ENCODE measurements at places on chromosomes 2 and 18.

DNA sequence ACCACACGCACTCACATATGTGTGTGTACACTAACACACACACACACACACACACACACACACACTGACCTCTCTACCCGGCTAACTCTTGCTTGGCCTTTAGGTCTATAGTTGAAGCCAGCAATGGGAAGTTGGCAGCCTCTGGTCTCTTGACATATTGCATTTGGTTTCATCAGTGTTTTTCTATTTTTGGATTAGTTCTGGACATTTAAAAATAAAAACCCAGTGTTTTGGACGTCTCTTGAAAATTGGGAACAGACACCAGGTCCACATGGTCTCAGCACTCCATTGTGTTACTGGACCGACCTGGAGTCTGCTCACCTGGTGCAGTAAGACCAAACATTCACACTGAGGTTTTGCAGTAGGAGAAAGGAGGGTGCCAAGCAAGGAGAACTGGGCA, 50.4 kb upstream of the AFF3 start:
- peak; percentile 40 for DNase-seq

DNA sequence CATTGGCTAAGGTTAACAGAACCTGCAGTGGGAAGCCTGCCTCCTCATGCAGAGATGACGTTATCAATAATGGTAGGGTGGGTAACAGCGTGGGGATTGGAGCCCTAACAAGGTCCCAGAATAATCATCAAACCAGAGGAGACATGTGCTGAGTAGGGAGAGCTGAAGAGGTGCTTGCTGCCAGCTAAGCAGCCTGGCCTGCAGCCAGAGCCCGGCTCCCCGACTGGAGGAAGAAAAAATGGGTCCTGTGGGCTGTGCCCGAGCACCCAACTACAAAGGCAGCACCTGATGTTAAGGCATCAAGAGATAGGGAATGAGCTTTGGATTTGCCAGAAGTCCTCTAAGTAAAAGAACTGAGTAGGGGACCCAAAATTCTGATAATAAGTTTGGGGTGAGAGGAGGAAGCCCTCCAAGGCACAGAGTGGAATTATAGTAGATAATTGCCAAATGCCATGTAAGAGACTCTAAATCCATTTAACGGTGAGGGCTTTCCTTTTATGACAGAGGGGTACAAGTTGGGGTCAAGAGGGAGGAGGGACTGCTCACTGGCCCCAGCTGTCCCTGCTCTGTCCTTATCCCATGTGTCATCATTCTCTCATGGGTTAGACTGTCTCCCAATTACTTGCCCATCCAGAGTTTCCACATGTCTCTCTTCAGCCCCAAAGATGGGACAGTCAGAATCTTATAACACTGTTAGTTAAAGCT, 156.1 kb downstream of the ANTXR1 start:
- no peak for DNase-seq

DNA sequence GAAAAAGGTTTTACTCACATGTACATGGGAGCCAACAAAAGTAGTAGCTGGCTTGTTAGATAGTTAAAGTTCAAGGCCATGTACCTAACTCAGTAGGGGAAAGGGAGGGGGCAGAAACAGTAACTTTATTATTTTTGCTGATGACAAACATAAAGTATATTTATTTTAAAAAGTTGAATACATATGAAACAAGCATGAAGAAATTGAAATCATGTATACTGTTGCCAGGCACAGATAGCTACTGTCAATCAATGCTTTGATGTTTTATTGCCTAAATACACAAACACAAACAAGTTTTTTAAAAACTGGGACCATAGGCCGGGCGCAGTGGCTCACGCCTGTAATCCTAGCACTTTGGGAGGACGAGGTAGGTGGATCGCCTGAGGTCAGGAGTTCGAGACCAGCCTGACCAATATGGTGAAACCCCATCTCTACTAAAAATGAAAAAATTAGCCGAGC, 7.6 kb upstream of the PSD4 start:
- DNase-seq, result no peak

DNA sequence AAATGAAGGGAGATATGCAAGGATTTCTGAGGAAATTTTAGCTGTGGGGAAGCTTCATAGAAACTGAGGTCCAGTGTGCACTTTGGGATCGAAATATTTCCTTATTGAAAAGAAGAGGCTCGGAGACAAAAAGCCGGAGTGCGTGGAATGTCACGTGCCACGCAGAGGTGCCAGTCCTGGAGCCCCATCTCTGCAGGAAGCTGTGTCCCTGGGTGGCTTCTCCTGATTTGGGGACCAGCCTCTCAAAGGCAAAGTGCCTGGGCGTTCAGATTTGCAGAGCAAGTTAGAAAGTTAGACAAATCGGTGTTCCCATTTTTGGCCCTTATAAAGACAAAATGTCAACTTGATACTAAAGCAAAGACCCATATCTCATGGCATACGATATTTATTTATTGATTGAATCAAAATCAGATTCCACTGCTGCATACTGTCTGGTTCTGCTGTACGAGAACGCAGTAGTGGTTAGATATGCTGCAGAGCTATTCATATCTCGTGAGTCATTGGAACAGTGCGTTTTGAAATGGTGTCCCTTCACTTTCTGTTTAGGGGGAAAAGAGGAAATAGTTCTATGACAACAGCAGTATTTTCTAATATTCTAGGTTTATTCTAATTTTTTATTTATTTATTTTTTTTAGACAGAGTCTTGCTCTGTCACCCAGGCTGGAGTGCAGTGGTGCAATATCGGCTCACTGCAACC, 9.1 kb upstream of the ATG16L1 start:
- no peak for DNase-seq

GRCh38 chr2:6864923-6865345, 773 bp downstream of the CMPK2 start:
- DNase-seq, result no peak

DNA sequence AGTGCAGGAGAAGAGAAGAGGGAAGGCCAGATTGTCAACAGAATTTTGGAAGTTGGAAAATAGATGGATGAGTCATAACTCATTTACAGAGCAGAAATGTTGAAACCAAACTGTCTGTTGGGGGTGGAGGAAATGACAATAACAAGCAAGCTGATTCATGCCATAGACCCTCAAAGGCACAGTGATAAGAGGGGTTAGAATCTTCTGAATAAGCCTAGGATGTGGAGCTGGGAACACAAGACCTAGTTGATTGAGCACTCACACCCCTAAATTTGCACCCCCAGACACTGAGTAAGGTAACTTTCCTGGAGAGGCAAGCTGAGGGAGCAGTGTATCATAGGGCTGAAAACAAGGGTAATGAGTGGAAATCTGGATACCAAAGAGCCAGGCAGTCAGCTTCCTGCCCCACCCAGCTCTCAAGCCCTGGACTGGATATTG, 141.4 kb downstream of the SCG2 start:
- DNase-seq, result peak; percentile 57

DNA sequence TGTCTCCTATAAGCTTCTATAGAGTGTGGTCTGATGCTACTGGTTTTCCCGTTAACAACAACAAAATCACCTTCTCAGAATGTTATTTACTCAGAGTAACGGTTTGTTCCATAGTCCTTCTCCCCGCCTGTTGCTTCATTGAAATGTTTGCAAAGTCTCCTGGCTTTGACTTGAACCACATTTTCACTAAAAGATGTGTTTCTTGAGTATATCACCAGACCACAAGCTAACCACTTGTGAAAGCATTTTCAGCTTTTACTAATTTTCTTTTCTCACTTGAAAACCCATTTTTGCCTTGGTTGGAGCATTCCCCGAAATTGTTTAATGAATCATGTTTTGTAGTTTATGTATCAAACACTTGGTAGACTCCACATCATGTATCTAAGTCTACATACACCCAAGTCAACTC, 121.2 kb downstream of the DPP4 start:
- no peak for DNase-seq

DNA sequence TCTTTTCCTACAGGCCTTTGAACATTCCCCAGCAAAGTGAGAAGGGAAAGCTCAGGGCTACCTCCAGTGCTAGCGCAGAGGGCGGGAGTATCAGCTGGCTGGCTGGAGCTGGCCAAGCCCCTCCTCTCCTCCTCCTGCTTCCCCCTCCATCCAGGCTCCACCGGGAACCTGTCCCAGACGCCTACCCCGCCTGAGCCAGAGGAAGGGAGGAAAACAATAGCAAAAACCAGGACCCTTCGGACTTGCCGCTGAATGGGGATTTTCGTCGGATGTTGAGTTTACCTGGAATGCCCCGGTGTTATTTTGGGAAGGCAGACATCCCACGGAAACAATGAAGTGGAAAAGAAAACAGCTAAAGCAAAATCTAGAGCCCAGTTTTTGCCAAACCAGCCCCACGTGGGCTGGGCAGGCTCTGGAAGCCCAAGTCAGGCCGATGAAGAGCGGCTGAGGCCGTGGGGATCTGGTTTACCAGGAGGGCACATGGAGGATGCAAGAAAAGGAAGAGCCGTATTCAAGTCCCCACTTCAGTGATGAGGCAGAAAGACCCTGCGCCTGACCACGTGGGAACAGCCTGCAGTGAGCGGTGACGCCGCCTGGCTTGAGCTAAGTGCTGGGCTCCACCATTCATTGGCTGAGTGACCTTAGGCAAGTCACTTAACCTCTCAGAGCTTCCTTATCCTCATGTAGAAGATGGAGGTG, 100.4 kb upstream of the LCLAT1 start:
- DNase-seq, result no peak

- no peak for DNase-seq
Observed at GRCh38 chr2:43026426-43027096, 199.8 kb downstream of the ZFP36L2 start.

GRCh38 chr2:84914334-84914733, 8.9 kb downstream of the TMSB10 start:
- no peak for DNase-seq

- DNase-seq, result no peak
Observed at GRCh38 chr2:237137626-237138323, 52.1 kb downstream of the COPS8 start.

DNA sequence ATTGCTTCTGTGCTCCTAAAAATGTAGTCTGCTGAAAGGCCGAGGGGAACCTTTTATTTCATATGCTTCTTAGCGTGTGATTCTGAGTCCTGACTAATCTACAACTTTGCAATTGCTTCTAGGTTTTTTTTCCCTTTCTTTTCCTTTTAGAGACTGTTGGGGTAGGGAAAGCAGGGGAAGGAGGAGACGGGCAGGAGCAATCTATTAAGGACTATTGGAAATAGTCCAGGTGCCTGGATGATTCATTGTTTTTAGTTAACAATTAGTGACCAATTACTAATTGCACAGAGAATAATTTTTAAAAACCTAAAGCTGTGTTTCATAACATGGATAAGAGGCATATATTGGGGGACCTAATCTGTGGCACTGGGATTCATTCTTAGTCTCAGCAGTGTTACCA, 49.4 kb upstream of the STON1 start:
- DNase-seq, result no peak

GRCh38 chr2:54106631-54107454, 8.6 kb upstream of the ACYP2 start:
- peak; percentile 51 for DNase-seq

GRCh38 chr2:126827371-126827770, 71.3 kb upstream of the TEX51 start:
- DNase-seq, result no peak

DNA sequence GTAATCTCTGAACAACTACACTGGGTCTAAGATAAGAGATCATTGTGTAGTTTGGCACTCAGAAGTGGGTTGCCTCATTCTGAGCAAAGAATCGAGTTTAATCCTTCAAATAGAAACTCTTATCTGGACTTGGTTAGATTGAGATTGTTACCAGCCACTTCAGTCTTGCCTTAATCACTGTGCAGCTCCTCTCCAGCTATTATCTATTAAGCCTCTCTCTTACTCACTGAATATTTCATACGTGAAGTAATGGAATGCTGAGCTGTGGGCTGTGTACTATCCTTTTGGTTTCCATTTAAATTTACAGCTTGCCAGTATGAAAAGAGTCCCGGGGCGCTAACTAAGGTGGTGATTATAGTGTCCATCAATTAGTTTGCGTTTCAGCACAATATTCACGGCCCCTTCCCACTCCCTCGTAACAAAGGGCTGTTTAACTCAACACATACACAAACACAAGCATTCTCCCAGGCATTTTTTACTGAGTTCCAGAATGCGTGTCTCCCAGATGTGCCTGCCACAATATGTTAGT, 65.7 kb upstream of the NCKAP5 start:
- DNase-seq, result peak; percentile 72

GRCh38 chr2:198283146-198283545, 478.8 kb downstream of the PLCL1 start:
- peak; percentile 42 for DNase-seq

GRCh38 chr18:10872304-10872703, 277.1 kb downstream of the PIEZO2 start:
- DNase-seq, result peak; percentile 5

- DNase-seq, result no peak
Observed at GRCh38 chr2:159461076-159461475, 155.3 kb downstream of the BAZ2B start.
